ENCODE measurements at places on chromosomes 7 and 10. TPM values are rescaled to one million over a fixed set of nuclear protein-coding genes. Genes with fewer than 3 reads are reported as not detected.

PTPRN2 gene
- not detected for total RNA-seq

GRCh38 chr10:87068281-87068680, 26.4 kb downstream of the GLUD1 start:
- no peak for DNase-seq

- no peak for DNase-seq
Observed at GRCh38 chr7:69966766-69967591, 368.7 kb downstream of the AUTS2 start.

DNA sequence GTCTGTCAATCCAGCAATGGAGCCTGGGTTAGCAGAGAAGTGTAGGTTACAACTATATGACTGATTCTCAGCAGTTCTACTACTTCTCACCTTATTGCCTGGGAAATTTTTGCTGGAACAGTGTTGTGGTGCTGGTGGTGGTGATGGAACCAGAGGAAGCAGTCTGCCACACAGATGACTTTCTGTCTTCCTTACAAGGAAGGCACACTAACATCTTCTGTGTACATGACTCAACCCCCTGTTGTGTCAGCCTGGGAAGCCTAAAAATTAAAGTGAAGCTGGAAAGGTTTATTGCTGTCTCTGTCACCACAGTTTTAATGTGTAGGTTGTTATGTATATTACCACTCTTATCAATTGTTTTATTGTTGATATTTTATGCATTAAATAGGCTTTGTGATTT, 40.3 kb downstream of the ANKRD7 start:
- DNase-seq: no peak

GRCh38 chr10:25176421-25176968, 1.7 kb downstream of the GPR158 start:
- DNase-seq: peak; percentile 22
